ENCODE measurements at places on chromosomes 6 and 20. TPM values are rescaled to one million over a fixed set of nuclear protein-coding genes. Genes with fewer than 3 reads are reported as not detected.

Gene COL12A1
- total RNA-seq: not detected

Gene COL19A1
- 0.18 TPM for total RNA-seq

Gene TAF4
- 30.3 TPM for total RNA-seq

Gene SLC4A11
- 0.31 TPM for total RNA-seq

Gene TENT5A
- 22.9 TPM for total RNA-seq

Gene SNAP25
- not detected for total RNA-seq

Gene PAK5
- total RNA-seq: not detected

DNA sequence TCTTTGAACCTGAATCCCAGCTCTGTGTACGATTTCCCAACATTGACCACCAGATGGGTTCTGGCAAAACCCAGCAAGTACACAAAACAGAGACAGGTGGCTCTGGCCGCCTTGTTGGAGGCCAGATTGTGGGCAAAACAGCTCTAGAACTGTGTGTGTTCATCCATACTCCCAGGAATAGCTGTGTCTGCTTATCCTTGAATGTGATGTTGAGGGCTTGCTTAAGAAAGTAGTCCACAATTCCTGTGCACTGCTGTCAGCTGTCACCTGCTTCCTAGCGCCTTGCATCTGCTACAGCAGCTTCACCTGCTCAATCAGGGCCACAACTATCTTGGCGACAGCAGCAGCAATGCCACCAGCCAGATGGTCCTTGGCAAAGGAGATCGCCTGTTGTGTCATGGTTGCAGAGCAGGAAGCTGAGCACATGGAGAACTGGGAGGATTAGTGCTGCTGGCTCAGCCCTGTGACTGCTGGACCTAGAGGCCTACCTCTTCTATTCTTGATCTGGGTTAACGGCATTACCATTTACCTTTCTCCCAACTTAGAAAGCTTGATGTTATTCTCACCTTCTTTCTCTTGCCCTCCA, 3.7 kb upstream of the SMAP1 start:
- no peak overlapping the region for H3K4me3 ChIP-seq
- no peaks in the 10 kb centered on the region for H3K27me3 ChIP-seq
- no peaks in the 10 kb centered on the region for H3K36me3 ChIP-seq
- H3K27ac ChIP-seq: no peak overlapping the region

- H3K27ac ChIP-seq: no peak overlapping the region
- no peak overlapping the region for H3K4me3 ChIP-seq
- no peaks in the 10 kb centered on the region for H3K4me1 ChIP-seq
- H3K27me3 ChIP-seq: peaks cover 3% of the 10 kb centered on the region
Observed at GRCh38 chr20:63484651-63485403, 12.4 kb upstream of the KCNQ2 start.

GRCh38 chr6:147711476-147711875, 203.0 kb downstream of the SAMD5 start:
- no peak overlapping the region for H3K27ac ChIP-seq
- no peak overlapping the region for H3K4me3 ChIP-seq
- no peaks in the 10 kb centered on the region for H3K27me3 ChIP-seq
- H3K36me3 ChIP-seq: no peaks in the 10 kb centered on the region
- DNase-seq: no peak

DNA sequence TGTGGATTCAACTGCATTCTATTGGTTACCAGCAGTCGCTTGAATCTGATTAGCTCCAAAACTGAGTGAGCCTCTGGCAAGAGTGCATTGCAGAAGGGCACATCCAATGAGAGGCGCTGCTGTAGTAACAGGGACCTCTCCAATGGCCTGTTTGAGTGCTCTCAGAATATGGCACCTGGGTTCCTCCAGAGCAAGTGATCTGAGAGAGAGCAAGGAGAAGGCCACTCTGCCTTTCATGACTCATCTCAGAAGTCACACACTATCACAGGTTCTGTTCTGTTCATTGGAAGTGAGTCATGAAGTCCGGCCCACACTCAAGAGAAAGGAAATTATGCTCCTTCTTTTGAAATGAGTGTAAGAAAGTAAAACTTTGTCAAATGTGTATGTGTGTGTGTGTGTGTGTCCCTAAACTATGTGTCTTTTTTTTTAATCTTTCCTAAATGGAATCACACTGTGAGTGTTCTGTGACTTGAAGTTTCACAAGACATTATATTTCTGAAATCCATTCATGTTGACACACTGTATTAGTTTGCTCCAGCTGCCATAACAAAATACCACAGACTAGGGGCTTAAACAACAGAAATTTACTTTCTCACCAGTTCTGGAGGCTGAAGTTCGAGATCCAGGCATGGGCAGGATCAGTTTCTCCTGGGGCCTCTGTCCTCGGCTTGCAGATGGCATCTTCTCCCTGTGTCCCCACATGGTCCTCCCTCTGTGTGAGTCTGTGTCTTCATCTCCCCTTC, 138.3 kb upstream of the CDYL start:
- no peaks in the 10 kb centered on the region for H3K4me1 ChIP-seq
- no peaks in the 10 kb centered on the region for H3K36me3 ChIP-seq
- H3K27ac ChIP-seq: no peak overlapping the region
- H3K4me3 ChIP-seq: no peak overlapping the region
- no peak for DNase-seq

DNA sequence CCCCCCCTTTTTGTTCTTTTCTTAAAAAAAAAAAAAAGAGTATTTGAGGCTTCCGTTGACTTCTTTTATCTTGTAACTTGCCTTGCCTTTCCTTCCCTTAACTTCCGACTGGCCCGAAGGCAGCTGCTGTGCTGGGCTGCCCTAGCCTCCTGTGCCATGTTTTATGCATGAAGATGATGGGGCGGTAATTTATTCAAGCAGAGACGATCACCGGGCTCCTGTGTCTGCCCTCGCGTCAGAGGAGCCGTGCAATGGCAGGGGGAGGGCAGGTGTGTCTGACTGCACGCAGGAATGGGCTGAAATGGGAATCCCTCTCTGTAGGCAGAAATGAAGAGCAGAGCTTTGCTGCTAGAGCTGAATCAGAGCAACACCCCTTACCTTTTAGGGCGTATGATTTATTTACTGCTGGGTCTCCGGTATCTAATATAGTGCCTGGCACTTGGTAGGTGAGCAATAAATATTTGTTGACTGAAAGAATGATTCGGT, 106.3 kb upstream of the RIPOR2 start:
- H3K4me3 ChIP-seq: peak overlapping the region; percentile 58
- peaks cover 44% of the 10 kb centered on the region for H3K4me1 ChIP-seq
- no peak for DNase-seq

- peak; percentile 10 for DNase-seq
- H3K4me1 ChIP-seq: peaks cover 24% of the 10 kb centered on the region
- no peak overlapping the region for H3K4me3 ChIP-seq
- peaks cover 43% of the 10 kb centered on the region for H3K36me3 ChIP-seq
- no peaks in the 10 kb centered on the region for H3K27me3 ChIP-seq
- no peak overlapping the region for H3K27ac ChIP-seq
Observed at GRCh38 chr20:58911970-58912369, 59.5 kb downstream of the GNAS start.

DNA sequence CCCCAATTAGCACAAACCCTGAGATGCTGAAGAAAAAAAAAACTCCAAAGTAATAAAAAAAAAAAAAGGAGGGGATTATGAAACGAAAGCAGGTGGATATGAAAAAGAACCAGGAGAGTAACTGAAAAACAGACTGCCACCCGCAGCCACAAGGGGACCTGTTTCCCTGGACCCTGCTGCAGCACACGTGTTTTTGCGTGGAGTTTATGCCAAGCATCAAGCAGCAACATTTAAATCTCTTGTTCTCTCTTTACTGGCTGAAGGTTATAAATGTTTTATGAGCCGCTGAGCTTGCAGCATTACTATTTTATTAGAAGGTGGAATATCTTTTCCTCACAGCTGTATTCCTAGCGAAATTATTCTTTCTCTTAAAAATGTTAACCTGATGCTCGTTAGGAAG, 131.6 kb upstream of the OLIG3 start:
- no peak overlapping the region for H3K4me3 ChIP-seq
- DNase-seq: no peak
- H3K27me3 ChIP-seq: no peaks in the 10 kb centered on the region
- H3K4me1 ChIP-seq: no peaks in the 10 kb centered on the region
- no peak overlapping the region for H3K27ac ChIP-seq

GRCh38 chr20:57559658-57560553, 1.0 kb upstream of the PCK1 start:
- H3K27me3 ChIP-seq: no peaks in the 10 kb centered on the region
- no peak overlapping the region for H3K4me3 ChIP-seq
- no peak overlapping the region for H3K27ac ChIP-seq
- DNase-seq: no peak

DNA sequence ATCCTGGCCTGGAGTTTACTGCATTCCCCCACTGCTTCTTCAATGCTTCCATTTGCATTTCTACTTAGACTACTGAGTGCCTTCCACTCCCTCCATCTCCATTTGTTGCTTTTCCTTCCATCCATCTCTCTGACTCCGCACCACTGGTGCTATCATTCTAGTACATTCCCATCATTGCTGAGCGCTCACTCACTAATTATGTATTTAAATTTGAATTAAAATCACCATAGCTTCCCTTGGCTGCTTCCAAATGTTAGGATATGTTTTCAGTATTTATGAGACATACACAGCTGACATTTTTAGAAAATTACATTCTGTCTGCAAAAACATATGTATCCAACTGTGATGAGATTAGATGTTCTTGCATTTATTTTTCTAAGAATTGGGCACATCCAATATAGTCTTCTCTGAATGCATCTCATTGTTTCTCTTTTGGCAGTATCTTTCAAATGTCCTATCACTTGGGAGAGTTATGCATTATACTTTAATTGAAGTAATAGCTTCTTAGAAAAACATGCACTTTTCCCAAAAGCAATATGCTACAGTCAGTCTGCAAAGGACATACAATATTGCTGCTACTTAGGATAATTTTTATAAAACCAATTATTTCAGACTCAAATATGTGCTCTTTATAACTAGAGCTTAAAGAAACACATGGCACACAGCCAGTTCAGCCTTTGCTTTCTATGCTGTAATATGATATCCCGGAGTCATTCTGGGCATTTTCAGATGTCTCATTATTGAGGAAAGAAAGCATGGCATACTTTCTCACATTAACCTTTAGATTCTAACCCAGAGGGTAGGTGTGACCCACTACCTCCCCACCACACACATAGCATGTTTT, 12.1 kb upstream of the COL21A1 start:
- no peak overlapping the region for H3K4me3 ChIP-seq
- no peaks in the 10 kb centered on the region for H3K27me3 ChIP-seq
- H3K36me3 ChIP-seq: no peaks in the 10 kb centered on the region
- no peak for DNase-seq
- no peak overlapping the region for H3K27ac ChIP-seq

DNA sequence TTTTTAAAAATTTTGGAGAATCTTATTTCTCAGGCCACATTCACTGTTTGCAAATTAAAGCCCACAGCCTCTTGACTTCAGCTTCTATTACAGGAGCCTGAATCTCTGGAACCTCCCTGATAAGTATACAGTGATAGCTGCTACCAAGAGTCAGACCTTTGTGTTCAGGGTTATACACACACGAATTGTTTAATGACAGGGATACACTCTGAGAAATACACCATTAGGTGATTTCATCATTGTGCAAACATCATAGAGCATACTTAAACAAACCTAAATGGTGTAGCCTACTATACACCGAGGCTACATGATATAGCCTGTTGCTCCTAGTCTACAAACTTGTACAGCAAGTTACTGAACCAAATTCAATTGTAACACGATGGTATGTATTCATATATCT, 473.9 kb downstream of the PKHD1 start:
- no peak for DNase-seq
- H3K27me3 ChIP-seq: no peaks in the 10 kb centered on the region
- no peak overlapping the region for H3K27ac ChIP-seq

Measured in natural killer cell (primary cell).